Kidney tubule cell (primary cell): ENCODE measurements at places on chromosomes 2 and 18.

GRCh38 chr2:105803337-105803736, 58.6 kb downstream of the NCK2 start:
- DNase-seq = no peak

- DNase-seq = no peak
Measured at GRCh38 chr2:12054956-12055618, 308.7 kb downstream of the LPIN1 start.

DNA sequence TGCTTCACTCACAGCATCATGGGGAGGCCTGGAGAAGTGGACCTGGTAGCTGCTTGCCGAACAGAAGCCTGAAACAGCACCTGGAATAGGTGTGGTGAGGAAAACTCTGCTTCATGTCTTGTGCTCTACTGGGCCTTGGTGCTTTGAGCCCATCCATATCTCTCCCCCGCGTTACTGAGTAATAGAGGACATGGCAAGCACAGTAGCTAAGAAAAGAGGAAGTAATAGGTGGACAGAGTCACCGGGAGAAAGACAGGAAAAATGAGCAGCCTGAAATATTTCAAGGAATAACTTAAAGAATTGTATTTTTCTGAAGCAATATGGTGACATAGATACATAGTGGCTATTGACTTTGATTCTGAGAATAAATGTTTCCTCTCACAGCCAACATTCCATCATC, 14.0 kb upstream of the HNMT start:
- no peak for DNase-seq

- no peak for DNase-seq
Measured at GRCh38 chr2:21627938-21628337, 504.2 kb downstream of the TDRD15 start.

DNA sequence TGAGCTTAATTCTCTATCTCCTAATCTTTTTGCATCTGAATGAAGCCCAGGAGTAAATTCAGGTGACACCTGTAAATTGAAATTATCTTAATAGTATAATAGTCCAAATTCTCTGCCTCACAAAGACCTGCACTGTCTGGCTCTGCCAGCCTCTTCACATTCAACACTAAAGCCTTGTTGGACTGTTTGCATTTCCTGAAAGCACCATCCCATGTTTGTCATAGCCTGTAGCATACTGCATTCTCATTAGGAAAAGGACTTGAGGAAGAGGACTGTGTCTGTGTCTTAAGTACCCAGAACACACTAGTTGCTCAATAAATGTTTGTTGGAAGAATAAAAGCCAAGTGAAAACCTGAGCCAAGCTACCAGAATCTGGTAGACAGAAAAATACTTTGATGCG, 42.9 kb upstream of the GRHL1 start:
- no peak for DNase-seq

GRCh38 chr18:36470896-36471295, 173.4 kb downstream of the FHOD3 start:
- DNase-seq = no peak

DNA sequence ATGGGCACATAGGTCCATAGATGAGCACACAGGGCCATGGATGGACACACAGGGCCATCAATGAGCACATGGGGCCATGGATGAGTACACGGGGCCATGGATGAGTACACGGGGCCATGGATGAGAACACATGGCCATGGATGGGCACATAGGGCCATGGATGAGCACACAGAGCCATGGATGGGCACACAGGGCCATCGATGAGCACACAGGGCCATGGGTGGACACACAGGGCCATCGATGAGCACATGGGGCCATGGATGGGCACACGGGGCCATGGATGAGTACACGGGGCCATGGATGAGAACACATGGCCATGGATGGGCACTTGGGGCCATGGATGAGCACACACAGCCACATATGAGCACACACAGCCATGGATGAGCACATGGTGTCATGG, 192.6 kb upstream of the HDAC4 start:
- no peak for DNase-seq

DNA sequence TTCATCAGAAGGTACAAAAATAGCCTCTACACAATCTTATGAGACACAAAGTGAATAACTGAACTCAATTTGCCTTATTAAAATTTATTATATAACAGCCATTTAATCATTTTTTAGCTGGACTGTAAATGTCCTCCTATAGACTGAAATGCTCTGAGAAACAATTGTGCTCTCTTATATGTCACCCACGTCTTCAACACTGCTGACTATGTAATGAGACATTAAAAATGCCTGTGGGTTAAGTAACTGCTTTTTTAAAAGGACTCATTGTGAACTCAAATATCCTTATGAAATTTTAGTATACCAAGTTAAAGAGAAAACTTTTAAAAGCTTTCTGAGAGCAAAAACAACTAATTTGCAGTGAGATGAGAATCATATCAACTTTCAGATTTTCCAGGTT, 10.4 kb upstream of the GALNT1 start:
- DNase-seq = no peak

DNA sequence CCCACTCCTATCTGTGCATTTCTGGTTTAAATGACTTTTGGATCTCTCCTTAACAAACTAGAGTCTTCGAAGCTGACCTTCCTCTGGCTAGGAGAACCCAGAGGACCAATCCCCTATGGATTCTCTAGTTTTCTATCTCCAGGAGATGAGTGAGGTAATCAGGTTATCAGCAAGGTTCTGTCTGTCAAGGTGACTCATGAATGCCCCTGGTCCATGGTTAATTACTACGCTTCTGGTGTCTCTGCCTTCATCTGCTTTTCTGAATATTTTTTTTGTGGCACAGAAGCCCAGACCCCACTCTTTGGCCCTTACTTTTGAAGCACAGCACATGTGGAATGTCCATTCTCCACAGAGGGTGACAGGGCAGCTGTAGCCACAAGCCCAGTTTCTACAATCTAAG, 897.9 kb upstream of the KLHL29 start:
- DNase-seq = no peak

DNA sequence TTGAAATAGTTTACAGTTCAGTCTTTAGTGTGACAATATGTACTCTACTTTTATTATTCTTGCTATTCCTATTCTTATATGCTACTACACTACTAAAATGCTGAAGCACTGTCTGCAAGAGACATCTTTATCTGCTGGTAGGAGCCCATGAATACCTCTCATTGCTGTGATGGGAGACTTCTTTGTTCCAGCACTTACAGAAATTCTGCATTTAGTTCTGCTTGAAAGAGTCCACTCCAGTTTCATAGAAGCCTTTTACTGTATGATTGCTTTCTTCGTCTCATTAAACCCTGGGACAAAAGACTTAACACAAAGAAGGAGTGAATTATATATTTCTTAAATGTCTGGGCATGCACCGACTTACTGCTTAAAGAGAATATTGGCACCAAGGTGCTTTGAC, 272.7 kb downstream of the CD226 start:
- DNase-seq = no peak

- no peak for DNase-seq
Measured at GRCh38 chr2:71136174-71136573, 5.7 kb downstream of the MPHOSPH10 start.
